LNCaP clone FGC (cell line): ENCODE measurements at places on chromosomes 5 and 9.

DNA sequence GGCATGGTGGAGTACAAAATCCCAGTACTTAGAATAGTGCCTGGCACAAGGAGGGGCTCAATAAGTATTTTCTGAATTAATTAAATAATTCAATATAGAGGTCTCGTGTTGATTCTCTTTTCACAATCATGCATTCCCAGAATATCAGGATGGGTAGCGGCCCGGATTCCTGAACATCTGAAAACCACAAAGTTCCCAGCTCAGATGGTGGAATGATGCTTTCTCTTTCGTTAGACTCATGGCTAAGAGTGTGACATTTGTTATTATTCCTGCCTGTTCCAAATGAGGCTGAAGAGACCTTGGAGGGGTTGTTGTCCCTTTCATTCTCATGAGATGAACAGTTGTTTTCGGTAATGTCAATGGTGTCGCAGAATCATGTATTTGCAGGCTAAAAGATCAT, 95.4 kb upstream of the LIFR start:
- no peak for DNase-seq

DNA sequence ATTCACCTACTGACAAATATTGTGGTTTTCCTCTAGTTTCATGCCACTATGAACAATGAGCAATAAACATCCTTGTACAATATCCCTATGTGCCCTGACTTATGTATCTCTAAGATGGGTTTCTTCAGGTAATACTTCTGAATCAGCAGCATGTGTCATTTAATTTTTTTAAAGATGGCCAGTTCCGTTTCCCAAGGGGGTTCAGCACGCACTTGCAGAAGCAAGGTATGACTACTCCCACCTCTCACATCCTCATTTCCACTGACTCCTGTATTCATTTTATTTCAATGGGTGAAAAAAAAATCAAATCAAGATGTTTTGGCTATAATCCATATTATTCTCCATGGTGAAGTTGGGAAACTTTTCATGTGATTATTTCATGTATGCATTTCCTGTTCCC, 14.7 kb upstream of the ADAMTS19 start:
- no peak for DNase-seq

DNA sequence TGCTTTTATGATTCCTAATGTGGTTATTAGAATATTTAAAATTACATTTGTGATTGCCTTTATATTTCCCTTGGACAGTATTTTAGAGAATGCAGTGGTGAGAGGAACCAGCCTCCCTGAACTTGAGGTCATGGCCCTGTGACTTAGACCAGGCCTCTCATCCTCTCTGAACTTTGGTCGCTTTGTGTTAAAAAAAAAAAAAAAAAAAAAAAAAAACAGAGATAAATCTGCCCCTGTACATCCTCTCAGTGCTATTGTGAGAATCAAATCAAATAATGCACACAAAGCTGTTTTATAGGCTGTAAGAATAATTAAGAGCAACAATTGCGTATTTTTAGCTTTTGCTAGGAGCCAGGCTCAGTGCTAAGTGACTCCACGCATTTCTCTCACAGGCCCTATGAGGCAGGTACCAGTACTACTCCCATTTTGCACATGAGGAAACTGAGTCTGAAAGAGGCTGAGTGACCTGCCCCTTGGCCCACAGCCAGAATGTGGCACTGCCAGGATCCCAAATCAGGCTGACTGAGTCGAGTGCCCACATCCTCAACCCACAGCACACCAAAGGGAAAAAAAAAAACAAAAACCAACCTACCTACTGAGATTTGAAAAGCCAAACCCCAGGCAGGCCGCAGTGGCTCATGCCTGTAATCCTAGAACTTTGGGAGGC, 110.3 kb upstream of the LARP1 start:
- DNase-seq: no peak

- no peak for DNase-seq
These were observed 28.6 kb downstream of the LSM11 start for GRCh38 chr5:157772127-157772526.

DNA sequence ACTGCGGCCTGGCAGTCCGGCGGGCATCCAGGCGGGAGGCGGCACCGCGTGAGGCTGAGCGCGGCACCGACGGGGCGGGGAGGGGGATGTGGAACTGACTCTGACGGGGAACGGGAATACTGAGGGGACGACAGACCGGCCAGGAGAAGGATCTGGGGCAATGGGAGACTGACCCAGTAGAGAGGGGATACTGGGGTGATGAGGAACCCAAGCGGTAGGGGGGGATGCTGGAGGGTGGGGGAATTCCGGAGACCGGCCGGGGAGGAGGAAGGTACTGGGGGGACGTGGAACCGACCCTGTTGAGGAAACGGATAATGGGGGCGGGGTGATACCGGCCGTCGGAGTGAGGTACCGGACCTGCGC, 423 bp downstream of the IPPK start:
- no peak for DNase-seq

DNA sequence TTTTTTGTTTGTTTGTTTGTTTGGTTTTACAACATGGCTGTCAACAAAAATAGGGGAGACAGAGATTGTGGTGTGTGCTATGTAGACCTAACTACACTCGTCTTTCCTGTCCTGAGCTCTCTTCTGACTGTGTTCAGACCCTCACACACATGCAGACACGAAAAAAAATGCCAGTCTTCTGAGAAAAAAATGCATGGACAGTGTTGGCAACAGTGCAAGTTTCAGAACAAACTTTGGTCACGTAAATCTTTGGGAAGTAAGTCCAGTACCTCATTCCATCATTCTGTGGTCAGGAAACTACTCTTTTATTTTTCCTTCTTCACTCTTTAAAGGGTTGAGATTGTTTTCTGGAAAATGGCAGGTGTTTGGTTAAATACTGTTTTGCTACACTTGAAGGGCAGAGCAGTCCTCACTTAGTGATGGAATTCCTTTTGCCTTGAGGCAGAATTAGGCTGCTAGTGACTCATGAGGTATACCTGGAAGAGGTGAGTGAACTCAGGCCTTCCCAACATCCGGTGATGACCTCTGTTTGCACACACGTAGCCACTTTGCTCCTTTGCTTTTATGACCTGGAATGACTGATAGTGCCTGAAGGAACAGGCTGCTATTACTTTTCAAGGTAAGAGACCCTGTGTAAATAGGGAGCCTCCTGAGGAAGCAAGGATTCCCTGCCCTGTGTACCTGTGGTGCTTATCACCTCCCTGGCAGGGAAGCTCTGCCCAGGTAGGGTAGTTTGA, 81.6 kb upstream of the TNFAIP8 start:
- peak; percentile 96 for DNase-seq

GRCh38 chr9:99555792-99556191, 265.9 kb upstream of the NR4A3 start:
- no peak for DNase-seq

GRCh38 chr9:89779405-89780203, 174.8 kb downstream of the GADD45G start:
- no peak for DNase-seq

DNA sequence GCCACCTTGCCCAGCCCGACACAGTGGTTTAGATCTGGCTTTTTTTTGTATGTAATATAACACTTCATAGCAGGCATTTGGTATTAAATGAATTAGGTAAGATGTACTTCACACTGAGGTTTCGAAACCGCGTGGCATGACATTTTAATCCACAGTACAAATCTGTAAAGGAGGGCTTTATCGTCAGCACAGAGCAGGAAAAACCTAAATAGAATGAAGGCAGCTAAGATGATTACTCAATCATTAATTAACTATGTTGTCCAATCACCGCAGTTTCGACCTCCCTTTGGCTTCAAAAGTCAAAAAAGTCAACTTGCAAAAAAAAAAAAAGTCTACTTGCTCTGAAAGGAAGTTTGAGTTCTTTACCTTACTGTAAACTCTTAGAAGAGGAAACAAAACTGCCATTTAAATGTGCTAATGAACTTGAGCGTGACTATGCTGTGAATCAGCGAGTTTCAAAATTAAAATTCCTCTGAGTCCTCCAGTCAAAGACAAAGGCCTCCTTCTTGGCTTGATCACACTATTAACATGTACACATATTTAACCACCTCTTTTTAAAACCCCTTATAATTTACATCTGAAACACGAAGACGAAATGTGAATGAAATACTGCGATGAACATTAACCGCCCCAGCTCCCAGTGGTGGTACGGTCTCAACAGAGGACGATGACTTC, 698 bp upstream of the SEC24A start:
- DNase-seq: no peak

GRCh38 chr9:21592063-21592338, 109.9 kb upstream of the IFNE start:
- no peak for DNase-seq

DNA sequence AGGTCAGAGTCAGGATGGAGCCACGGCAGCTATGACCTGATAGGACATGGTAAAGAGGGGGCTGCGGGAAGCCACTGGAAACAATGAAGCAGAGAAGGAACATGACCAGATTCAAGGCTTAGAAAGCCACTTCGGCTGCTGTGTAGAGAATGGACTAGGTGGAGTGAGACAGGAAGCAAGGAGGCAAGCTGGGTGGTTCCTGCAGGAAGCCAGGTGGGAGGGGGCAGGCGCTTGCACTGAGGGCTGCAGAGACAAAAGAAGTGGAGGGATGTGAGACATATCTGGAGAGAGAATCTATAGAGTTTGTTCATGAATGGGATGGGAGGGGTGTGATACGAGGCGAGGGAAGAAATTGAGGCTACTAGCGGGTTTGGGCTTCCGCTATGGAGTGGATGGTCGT, 19.0 kb upstream of the N4BP3 start:
- DNase-seq: no peak

GRCh38 chr9:12719431-12719830, 26.2 kb downstream of the TYRP1 start:
- DNase-seq: no peak

DNA sequence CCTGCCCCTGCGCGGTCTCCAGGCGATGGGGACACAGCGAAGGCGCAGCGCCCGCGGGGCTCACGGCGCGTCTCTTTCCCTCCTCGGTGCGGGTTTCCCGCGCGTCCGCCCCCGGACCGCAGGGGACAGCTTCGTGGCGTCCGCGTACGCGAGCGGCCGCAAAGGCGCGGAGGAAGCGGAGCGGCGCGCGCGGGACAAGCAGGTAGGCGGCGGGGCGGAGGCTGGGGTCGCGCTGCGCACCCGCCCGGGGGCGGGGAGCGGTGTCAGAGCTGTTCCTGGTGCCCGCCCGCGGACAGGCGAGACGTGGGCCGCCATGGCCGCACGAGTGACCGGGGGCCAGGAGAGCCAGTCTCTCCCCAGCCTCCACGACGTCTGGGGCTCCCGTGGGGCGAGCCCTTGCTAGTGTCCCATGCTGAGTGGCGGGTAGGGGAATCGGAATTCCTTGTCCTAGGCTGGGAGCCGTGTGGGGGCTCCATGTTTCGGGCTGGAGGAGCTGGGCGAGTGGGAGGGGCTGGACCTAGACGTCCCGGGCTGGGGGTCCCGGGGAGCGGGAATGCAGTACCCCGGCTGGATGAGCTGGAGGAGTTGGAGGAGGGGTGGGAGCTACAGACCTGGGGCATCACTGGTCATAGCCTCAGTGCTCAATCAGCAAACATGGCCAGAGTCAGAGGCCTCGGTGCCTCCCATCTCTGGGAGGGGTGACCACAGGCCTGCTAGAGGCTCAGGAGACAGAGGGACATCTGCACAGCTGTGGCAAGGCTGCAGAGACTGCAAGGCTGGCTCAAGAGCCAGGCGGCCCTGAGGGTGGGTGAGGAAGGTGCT, 968 bp downstream of the NKD2 start:
- DNase-seq: no peak

DNA sequence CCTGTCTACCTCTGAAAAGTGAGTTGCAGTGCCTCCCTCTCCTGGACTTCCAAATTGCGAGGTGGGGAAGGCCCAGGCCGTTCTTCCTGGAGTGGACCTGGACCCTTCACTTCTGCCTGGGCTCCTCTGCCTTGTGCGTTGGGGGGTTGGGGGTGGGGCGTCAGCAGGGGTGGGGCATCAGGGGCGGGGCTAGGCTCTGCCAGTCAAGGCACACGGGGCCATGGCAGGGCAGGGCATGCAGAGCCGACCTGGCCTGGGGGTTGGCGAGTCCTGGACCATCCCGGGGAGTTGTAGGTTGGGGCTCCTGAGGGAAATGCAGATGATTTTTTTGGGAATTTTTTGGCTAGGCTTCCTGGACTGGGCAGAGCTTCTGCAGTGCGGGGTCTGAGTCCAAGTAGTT, 87.1 kb downstream of the EHMT1 start:
- DNase-seq: no peak

- no peak for DNase-seq
These were observed 124.4 kb downstream of the FANCC start for GRCh38 chr9:95193067-95193466.

DNA sequence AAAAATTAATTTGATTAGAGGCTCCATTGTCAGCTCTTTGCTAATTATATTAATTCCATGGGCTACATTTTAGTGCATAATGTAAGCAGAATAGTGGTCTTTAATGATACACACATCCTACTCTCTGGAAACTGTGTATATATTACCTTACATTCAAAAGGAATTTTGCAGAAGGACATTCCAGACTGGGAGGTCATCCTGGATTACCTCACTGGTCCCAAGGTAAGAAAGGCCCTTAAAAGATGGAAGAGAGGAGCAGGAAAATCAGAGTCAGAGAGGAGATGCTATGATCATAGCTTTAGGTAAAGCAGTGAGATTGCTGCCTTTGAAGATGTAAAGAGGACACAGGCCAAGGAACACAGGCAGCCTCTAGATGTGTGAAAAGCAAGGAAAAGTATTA, 1180.8 kb downstream of the CDH12 start:
- no peak for DNase-seq

DNA sequence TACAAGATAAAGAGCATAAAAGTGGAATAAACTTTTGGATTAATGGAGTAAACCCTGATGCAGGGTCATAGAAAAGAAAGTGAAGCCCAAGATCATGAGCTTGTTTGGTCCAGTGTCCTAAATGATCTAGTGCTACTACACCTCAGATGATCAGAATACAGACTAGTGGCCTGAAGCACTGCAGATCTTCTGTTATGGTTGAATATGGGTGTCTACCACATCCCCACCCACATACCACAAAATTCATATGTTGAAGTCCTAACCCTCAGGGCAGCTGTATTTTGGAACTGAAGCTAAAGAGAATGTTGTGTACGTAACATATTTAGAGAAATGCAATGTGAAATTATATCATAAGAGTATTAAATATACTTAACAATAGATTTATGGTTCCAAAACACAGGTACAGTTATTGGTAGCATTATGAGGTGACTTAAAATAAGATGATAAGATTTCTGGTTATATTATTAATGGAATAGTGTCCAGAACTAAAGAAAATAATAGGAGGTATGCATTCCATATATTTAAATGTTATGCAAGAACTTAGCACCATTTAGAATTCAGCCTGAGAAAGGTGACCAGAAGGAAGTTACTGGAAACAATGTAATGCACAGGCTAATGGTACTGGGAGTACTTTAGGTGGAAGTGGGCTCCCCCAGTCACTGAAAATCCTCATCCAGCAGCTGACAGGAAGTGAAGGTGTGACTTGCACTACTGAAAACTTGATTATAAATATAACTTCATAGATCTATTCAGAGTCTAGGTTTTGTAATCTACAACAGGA, 1155.1 kb downstream of the TAF11L14 start:
- no peak for DNase-seq

DNA sequence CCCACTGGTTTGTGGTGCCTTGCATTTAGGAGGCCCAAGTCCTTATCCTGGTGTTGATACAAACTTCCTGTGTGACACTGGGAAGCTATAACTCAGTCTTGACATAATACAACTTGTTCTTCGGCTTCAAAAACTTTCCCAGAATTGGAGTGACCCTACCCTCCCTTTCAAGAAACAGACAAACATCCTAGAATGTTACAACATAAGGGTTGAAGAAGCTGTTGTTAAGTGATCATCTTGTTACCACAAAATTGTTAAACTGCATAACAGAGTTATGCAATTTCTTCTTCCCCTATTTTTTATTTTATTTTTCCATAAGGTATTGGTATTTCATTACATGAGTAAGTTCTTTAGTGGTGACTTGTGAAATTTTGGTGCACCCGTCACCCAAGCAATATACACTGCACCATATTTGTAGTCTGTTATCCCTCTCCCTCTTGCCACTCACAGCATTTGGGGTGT, 21.3 kb downstream of the TLR4 start:
- DNase-seq: no peak
